ENCODE measurements at places on chromosomes 13 and 19.

DNA sequence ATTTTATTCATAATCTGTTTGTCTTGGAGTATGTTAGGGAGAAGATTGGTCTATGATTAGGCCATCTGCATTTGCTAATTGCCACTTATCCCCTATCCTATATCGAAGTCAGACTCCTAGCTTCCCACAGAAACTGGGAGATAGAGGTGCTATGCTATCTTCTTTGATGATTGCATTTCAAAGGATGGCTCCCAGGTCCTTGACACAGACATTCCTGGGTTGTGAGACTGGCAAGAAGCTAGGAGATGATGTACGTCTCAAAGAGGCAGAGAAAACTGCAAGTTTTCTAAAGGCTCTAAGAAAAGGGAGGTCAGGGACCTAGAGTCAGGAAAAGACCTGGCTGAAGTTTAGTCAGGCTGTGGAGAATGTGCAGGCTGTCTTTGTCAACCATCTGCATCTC is 1251.9 kb downstream of the PCDH17 start:
- DNase-seq: no peak

GRCh38 chr19:56153507-56153906 is 12.4 kb downstream of the ZNF444 start:
- no peak for DNase-seq

DNA sequence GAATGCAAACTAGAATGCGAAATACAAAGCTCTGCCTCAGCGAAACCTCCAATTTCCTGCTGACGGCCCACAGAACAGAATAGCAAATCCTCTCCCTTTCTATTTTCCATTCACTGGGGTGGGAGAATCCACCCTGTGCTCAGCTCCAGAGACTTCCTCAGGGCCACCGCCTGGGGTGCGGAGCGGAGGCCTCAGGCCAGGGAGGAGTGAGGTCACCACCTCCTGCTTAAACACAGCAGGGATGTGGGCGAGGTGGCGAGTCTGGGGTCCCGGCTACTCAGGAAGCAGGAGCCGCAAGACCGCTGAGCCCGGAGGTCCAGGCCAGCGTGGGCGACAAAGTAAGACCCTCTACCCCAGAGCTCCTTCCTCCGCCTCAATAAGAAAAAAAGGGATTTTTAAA is 666 bp upstream of the ZNF320 start:
- DNase-seq: peak; percentile 15

- peak; percentile 33 for DNase-seq
These were observed 957 bp upstream of the CCDC194 start for GRCh38 chr19:17394891-17395415.

GRCh38 chr13:93320942-93321341 is 94.3 kb downstream of the GPC6 start:
- DNase-seq: peak; percentile 64

DNA sequence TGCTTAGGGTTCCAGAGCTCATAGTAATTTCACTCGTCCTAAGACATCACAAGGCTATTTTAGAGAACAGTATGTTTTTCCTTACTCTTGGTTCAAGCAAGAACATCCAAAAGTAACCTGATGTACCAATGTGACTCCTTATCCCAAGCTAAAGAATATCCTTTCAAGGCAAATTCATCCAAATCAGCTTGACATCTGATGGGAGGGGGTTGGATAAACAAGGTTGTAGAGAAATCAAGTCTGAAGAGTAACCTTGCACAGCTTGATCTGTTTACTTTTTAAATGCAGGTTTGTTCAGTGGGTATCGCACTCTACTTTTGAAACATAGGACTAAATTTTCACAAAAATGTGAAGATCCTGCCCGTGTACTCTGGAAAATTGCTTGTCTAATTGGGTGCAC is 201.2 kb downstream of the GGACT start:
- DNase-seq: no peak

DNA sequence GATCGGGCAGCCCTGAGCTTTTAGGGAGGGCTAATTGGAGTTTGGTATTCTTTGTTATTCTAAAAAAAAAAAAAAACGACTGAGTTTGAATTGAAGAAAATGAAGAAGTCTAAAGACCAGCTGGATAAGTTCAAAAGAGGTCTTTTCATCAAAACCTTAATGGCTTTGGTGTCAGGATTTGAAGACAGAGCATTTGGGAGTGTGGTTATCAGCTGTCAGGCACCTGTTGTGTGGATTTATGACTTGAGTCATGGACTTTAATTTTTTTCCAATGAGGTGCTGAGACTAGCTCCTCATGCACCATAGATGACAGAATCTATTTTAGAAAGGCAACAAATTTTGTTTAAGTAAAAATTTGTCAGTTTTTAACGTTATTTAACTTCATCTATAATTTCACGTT is 72.5 kb downstream of the FREM2 start:
- no peak for DNase-seq

DNA sequence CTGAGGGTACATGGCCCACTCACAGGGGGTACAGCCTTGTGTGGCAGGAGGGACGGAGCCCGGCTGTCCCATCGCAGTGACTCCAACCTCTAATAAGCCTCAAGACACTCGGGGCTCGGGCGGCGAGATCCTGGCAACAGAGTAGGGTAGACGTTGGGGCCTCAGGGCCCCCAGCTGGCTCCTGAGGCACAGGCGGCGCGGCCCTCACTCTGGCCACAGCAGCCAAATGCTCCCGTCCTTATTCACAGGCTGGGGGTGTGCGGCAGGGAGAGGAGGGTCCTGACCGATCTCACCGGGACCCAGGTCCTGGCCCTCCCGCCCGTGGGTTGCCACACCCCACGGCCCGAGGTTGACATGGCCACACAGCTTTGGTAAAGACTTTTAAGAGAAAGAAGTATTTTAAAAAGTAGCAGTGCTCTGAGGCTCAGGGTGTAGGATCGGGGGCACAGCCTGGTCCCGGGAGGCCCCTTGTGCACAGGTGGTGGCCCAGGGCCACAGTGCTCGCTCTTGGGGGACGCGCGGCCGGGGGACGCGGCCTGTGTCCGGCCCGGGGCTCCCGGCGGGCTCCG is 7.6 kb downstream of the SLC39A3 start:
- DNase-seq: no peak

Measured in fibroblast of mammary gland (primary cell).